ENCODE measurements at places on chromosomes 4 and X. TPM values are rescaled to one million over a fixed set of nuclear protein-coding genes. Genes with fewer than 3 reads are reported as not detected.

- DNase-seq, result no peak
Measured at GRCh38 chr4:169909897-169910296, 116.3 kb downstream of the MFAP3L start.

- DNase-seq, result no peak
Measured at GRCh38 chrX:5388087-5388486, 840.6 kb downstream of the NLGN4X start.

DNA sequence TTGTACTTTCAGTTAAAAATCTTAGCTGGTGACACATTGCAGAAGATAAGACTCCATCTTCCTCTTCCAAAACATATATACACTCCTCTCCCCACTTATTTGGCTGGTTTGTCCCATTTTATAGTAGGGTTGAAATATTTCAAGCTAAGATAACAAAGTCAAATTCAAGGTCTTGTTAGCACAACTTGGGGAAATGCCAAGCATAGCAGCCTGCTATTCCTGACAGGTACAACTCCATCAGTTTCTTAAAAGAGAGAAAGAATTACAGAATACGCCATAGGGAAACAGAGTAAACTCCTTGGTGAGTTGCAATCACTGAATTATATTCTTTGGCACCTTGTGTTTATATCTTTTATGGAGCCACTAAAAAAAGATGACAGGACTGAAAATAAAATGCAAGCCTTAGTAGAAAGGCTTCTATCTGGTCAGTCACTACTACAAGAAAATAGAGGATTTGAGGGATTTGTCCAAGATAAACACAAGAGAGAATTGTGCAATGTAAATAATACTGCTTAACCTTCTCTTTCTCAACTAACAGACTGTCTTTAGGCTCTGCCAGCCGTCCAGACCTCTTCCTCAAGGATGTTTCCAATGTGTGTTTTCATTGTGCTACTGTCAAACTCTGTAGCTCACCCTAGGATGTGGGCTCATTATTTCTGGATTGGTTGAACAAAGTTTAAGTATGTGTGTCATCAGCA is 170.3 kb downstream of the VEGFC start:
- DNase-seq, result no peak

GRCh38 chrX:39614680-39614998 is 483.1 kb downstream of the BCOR start:
- DNase-seq, result no peak

The MAMLD1 gene
- 0.26 TPM for total RNA-seq

GRCh38 chr4:38723726-38724474 is 58.9 kb downstream of the TLR10 start:
- DNase-seq, result peak; percentile 22

The BMX gene
- total RNA-seq, result 68.9 TPM

DNA sequence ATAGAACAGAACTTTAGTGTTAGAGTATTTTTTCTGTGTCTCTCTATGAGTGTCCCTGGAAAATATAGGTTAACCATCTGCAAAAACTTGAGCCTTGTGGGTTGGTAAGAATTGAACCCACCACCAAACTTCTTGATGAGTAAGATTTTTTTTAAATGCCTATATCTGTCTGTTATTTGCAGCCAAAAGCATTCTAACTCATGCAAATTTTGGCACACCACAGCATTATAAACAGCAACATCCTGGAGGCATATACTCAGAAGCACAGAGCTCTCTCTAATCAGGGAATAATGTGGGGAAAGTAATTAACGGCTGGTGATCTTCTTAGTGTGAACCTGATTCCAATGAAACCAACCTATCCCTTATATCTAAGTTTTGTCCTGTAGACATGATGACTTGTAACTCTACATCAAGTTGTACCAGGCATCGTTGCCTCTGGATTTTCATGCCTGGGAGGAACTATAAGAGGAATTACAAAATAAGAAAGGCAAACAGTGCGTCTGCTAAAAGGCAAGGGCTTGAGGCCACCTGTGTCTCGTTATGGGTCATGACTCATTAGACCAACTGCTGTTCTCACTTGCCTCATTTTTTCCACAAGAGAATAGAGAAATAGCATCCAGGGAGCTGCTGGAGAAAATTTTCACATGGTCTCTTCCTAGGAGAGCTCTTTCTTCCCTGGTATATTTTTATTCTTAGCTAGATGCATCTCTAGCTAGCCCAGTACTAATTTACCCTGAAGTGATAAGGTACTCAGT is 202.4 kb downstream of the CHIC2 start:
- no peak for DNase-seq

GRCh38 chr4:87511500-87511899 is 17.7 kb downstream of the SPARCL1 start:
- peak; percentile 27 for DNase-seq

DNA sequence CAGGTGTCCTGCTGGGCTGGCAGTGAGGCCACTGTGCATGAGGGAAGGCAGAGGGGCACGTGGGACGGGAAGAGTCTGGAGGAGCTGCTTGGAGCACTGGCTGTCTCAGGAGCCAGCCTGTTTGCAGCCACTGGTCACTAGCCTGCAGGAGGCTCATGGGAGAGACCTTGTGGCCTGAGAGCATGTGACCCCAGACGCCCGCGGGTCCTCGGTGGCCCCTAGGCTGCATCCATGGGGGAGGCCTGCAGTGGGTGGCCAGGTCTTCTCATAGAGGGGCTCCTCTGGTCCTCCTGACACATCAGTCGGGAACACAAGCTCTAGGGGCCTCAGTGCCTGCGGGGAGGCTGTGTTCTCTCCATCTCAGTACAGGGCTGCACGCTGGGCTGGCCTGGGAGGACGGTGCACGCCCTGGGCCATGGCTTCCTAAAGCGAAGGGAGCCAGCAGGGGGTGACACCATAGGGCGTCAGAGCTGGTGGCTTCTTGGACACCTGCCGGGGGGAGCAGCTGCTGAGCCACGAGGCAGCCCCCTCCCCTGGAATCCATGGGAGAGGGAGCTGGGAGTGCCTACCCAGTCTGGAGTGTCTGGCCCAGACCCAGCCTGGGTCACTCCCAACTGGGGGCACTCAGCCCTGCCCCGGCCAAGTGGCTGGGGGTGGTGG is 12.3 kb downstream of the NAT8L start:
- no peak for DNase-seq

DNA sequence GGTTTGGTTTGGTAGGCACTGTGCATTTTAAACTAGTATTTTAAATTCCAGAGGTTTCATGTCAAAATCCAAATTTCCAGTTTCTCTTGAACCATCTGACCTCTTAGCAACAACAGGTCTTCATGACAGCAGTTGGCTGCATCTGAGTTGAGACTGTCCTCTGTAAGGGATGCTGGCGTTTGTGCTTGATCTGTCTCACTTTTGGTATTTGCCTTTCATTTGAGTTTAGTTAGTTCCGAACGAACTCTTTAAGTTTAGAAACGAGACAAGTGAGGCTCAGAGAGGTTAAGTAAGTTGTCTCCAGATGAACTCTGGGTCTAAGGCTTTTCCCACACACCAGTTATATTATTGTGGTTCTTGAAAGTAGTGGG is 29.1 kb downstream of the SPARCL1 start:
- no peak for DNase-seq

DNA sequence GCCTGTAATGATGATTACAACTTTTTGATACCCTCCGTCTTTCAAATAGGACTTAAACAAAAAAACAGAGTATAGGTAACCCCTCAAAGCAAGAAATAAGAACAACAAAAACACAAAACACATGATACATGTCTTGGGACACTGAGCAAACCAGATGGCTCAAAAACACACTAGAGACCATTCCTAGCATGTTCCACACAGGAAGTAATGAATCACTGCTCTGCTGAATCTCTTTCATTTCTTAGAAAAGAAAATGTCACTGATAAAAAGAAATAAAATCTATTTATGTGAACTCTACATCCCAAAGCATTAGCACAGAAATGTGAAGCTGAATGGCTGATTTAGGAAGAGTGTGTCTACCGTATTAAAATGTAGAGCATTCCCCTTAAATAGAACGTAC is 134.5 kb upstream of the IL15 start:
- DNase-seq, result peak; percentile 4

DNA sequence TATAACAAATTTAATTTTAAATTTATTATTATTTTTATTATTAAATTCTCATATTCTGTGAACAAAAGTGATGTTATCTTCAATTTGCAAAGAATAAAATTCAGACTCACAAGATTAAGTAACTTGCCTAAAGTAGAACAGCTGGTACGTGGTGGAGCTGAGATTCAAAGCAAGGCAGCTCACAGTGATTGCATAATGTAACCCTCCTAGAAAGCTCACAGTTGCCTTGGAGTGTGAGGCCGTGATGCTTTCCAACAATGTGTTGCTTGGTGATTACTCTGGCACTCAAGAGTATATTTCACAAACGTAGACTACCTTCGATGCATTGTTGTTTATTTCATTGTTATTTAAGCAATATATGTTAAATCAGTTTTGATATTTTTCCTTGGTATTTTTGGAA is 1039.2 kb upstream of the PABPC4L start:
- DNase-seq, result no peak

DNA sequence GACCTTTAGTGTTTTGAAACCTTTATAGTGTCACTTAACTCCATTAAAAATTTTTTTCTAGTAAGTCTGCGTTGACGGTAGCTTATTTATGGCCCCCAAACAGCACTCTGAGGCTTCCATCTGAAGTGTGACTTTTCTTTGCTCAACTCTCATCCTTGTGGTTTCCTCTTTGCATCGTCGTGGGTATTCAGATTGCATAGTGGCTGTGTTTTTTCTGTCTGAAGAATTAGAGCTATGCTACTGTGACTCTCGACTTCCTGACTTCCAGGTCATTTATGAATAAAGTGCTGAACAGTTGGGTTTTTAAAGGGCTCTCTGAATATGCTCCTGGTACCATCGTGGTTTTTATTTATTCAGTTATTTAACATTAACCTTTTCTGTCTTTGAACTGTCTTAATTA is 44.9 kb downstream of the JADE1 start:
- no peak for DNase-seq

The SULT1B1 gene
- 2.0 TPM for total RNA-seq
